Fibroblast of villous mesenchyme (primary cell): ENCODE measurements at places on chromosomes 6 and 20. TPM values are rescaled to one million over a fixed set of nuclear protein-coding genes. Genes with fewer than 3 reads are reported as not detected.

INSM1 gene
- under 0.01 TPM in 1 of 2 replicates, not detected in the other for total RNA-seq

HLA-DPA1 gene
- 0.43 and 0.97 TPM in 2 replicates for total RNA-seq

RAB44 gene
- total RNA-seq, result under 0.01 TPM in 1 of 2 replicates, not detected in the other

NCOA5 gene
- total RNA-seq, result 15.5 and 18.6 TPM in 2 replicates

PHACTR2 gene
- 51.4 and 62.5 TPM in 2 replicates for total RNA-seq

CABLES2 gene
- total RNA-seq, result 1.7 and 1.9 TPM in 2 replicates

FAM209A gene
- total RNA-seq, result not detected in 2 replicates

NHLRC1 gene
- total RNA-seq, result 1.7 and 2.6 TPM in 2 replicates

TMEM200A gene
- total RNA-seq, result 43.6 and 47.7 TPM in 2 replicates

RNF182 gene
- 3.2 and 6.9 TPM in 2 replicates for total RNA-seq

DEFB129 gene
- not detected in 2 replicates for total RNA-seq

AURKA gene
- total RNA-seq, result 22.9 and 57.0 TPM in 2 replicates

DCDC2 gene
- under 0.01 and 0.43 TPM in 2 replicates for total RNA-seq

PRDM13 gene
- total RNA-seq, result not detected in 2 replicates

WFDC2 gene
- not detected in 2 replicates for total RNA-seq

CLPSL2 gene
- total RNA-seq, result not detected in 2 replicates

MAN1A1 gene
- 76.3 and 104 TPM in 2 replicates for total RNA-seq

RAD21L1 gene
- total RNA-seq, result not detected in 2 replicates

SNPH gene
- total RNA-seq, result 8.7 and 10.8 TPM in 2 replicates

MAS1 gene
- not detected in 2 replicates for total RNA-seq

CEP43 gene
- total RNA-seq, result 19.3 and 37.6 TPM in 2 replicates

STX16 gene
- 25.4 and 34.1 TPM in 2 replicates for total RNA-seq

IL17F gene
- under 0.01 TPM in 1 of 2 replicates, not detected in the other for total RNA-seq

PAQR8 gene
- 3.2 and 4.7 TPM in 2 replicates for total RNA-seq

DYNLT1 gene
- 99.9 and 114 TPM in 2 replicates for total RNA-seq
